Stimulated activated CD4-positive, alpha-beta T cell treated with anti-CD3 and anti-CD28 coated beads, Interleukin-15, amount 100 ng/mL, for 48 hours (primary cell): ENCODE measurements at places on chromosomes 16 and 17.

DNA sequence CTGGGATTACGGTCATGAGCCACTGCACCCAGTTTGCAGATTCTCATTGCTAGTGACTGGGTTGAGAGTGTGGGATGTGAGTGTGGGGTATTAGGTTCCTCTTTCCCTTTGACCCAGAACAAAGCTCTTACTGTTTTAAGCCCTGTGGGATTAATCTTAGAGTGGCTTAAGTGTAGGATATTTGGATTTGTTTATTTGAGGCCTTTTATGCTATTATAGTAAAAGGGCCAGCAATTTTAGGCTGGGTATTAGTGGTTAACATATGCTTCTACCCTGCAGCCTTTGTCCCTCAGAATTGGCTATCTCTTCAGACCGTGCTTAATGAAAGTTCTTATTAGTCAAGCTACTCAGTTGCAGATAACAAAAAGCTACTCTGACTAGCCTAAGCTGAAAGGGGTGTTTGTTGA is 3.2 kb downstream of the SGF29 start:
- DNase-seq: no peak

DNA sequence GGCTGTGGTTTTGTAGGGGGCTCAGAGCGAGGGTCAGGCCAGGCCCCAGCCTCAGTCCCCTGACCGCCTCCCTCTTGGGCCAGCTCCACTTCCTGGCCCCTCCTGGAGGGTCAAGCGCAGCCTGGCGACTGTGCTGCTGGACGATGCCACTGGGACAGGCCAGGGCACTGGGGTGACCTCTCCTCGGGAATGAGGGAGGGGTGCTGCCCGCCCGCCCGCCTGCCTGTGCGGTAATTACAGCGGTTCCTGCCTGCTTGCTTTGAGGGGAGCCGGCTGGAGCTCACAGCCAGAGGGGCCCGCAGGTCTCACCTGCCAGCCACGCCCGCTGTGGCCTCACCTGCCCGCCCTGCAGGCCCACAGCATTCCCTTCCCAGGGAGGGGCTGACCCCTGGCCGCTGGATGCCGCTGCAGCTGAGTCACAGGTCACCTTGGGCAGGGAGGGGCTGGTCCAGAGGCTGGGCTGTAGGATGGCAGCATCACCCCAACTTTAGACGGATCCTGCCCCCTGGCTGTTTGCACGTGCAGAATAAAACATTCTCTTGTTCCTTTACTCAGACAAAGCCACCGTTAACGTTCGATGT is 76.7 kb upstream of the CBX4 start:
- no peak for DNase-seq

DNA sequence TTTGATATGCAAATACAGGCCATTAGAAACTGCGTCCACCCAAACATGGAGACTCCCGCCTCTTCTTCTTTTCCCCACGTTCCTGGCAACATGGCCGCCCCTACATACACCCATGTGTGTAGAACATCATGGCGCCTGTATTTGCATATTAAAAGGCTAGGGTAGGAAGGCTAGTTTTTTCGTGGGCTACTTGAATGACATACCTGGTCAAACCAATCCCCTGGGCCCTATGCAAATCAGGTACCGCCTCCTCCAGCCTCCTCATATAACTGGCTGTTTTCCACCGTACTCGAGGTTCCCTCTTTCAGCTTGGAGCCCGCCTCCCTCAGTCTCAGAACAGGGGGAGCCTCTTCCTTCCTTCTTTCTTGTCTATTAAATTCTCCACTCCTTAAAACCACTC is 840 bp upstream of the CD300LB start:
- no peak for DNase-seq

DNA sequence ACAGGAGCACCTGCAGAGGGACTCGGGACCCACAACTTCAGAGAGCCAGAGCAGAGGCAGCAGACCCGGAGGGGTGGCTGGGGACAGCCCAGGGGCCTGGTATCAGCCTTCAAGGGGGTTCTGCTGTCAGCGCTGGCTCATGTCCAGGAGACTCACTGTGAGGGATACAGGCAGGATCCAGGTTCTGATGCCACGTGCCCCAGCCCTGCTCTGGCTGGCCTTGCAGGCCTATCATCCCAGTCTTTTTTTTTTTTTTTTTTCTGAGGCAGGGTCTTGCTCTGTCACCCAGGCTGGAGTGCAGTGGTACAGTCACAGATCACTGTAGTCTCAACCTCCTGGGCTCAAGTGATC is 9.0 kb upstream of the MTSS2 start:
- no peak for DNase-seq

GRCh38 chr17:44024271-44024663 is 9.5 kb upstream of the TMEM101 start:
- no peak for DNase-seq

GRCh38 chr17:57515662-57516211 is 229.4 kb downstream of the CCDC182 start:
- DNase-seq: no peak

DNA sequence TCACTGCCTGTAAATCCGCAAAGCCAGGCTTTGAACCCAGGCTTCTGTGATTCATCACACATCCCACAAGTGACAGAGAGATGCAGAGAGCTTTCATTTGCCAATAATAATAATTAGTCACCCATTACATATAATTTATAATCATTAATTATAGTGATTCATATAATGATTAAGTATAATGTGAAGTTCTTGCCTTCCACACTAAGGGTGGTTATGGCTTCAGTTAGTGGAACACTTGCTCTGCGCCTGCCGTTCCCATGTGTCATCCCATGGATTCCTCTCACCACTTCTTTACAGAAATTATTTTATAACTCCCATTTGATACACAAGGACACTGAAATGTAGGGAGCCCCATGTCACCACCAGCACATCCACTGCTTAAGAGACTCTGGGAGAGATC is 39.8 kb upstream of the XYLT1 start:
- no peak for DNase-seq

- no peak for DNase-seq
Measured at GRCh38 chr17:43966276-43966675, 12.5 kb upstream of the PYY start.

DNA sequence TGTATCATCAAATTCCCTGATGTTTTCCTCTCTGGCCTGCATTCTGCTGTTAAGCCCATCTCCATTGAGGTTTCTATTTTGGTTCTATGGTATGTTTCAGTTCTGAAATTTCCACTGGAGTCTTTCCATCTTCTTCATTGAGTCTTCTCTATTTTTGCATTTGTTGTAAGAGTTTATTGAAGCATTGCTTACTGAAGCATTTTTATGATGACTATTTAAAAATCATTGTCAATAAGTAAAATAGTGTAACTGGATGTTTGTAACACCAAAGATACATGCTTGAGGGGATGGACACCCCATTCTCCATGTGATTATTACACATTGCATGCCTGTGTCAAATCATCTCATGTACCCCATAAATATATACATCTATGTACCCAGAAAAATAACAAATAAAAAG is 8.6 kb downstream of the KRT40 start:
- no peak for DNase-seq

- DNase-seq: peak; percentile 26
Measured at GRCh38 chr17:59329176-59330052, 2.0 kb upstream of the YPEL2 start.

DNA sequence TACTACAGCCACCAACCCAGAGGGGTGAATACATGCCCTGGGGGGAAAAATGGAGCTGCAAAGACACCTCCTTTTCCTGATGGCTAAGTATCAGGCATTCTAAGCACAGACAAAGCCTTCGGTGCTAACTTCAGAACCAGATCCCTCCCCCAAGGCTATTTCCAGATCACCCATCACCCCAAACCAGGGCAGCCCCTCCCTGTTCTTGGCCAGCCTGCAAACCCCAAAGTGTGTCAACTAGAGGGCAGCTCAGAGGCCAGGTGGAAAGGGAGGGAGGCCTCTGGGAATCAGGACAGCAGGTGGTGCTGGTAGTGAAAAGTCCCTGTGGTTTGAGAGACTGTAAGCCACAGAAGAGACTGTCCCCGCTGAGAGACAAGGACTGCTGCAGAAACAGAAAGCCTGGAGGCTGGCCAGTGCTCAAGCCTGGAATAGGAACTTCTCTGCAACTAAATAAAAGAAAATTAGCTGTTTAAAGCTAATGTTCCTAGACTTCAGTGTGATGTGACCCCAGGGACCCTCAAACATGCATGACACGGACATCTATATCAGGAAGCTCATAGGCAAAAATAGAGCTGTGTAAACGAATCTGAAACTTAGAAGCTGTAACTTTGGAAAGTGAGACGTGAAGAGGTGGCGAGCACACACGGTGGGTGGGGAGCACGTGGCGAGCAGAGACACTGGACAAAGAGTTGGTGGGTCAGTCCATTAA is 9.1 kb downstream of the TUBG1 start:
- DNase-seq: no peak

DNA sequence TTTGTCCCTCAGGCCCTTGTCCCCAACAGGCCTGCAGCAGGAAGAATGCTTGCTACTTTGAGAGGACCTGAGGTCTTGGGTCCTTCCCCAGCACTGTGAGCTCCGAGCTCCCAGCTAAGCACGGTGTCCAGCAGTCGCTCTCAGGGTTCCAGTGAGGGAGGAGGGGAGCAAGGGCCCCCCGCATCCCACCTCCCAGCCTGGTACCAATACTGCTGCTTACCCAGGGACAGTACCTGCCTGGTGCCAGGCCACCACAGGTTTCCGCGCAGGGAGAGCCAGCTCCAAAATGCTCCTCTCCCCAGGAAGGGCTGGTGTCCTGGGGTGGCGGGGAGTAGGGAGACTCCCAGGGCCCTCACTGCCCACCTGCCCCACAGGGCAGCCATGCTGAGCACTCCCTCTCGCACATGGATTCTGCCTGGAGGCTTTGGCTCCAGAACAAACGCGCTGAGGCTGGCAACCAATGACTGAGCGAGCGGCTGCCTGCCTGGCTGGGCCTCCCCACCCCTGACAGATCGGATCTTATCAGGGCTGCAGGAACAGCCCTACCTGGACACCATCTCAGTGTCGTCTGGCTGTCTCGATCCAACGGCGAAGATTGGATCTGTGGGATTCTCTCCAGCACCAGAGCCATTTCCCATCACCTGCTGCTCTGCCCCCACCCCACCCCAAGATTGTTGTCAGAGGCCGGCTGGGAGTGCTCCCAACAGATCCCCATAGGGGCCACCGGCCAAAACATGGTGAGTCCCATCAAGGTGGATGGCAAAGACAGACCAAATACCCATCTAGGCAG is 2.4 kb downstream of the DOK4 start:
- DNase-seq: no peak

GRCh38 chr16:17177242-17177958 is 293.4 kb downstream of the XYLT1 start:
- no peak for DNase-seq

GRCh38 chr17:21542991-21543390 is 149.3 kb upstream of the KCNJ18 start:
- DNase-seq: no peak

- no peak for DNase-seq
Measured at GRCh38 chr16:72129976-72130656, 36.5 kb downstream of the DHX38 start.

DNA sequence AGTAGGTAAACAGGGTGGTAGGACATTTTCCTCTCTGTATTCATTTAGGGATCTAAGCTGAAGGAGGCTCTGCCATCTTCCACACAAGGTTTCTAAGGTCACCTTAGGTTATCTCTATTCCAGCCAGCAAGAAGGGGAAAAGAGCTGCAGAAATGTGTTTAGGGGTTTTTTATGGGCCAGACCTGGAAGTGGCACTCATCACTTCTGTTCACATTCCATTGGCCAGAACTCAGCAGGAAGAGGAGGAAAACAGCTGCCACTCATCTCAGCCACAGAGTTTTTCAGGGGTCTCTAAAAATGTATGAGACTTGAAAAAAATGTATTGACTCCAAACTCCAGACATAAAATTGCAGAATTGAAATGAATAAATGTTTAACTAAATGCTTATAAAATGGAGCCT is 65.8 kb downstream of the FTO start:
- DNase-seq: no peak

GRCh38 chr16:17219991-17220390 is 250.8 kb downstream of the XYLT1 start:
- no peak for DNase-seq

DNA sequence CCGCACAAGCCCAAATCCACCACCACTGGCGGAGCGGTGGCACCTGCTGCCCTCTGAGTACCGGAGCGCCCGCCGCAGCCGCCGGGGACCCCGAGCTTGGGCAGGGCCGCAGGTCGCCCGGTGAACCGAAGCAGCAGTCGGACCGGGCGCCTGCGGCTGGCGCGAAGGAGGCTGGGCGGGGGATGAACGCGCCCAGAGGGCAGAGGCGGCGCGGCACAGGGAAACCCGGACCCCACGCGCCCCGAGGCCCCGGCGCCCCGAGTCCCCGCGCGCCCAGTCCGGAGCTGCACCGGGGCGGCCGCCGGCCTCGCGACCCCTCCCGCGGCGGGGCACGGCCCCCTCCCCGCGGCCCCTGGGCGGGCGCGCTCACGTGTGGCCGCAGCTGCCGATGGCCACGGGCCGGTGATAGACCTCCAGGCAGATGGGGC is 393 bp downstream of the RNF166 start:
- DNase-seq: no peak
